PC-9 (cell line): ENCODE measurements at places on chromosomes 11 and 22. TPM values are rescaled to one million over a fixed set of nuclear protein-coding genes. Genes with fewer than 3 reads are reported as not detected.

Gene OR52I1
- 0.15 TPM in 1 of 2 replicates, not detected in the other for total RNA-seq

Gene MYBPC3
- total RNA-seq, result not detected in 2 replicates

DNA sequence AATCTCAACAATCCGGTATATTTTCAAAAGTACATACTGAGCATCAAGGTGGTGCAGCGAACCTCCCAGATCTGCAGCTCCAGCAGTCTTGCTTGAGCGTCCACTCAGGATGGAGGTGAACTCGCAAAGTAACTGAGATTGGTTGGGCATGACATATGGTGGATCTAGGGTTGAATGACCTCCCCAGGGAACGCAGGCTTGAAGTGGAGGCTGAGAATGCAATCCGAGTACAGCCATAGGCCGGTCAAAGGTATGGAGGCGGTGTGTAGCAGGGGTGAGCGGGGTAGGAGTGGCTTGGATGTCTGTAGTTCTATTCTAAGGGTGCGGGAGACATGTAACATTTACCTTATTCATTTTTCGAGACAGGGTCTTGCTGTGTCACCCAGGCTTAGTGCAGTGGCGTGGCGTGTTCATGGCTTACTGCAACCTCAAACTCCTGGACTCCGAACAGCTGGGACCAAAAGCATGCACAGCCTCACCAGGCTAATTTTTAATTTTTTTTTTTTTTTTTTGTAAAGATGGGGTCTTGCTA is 631 bp upstream of the C22orf39 start:
- DNase-seq, result no peak

GRCh38 chr11:92865352-92865751 is 104.1 kb upstream of the MTNR1B start:
- no peak for DNase-seq

- no peak for DNase-seq
These were observed 190.0 kb downstream of the PGR start for GRCh38 chr11:100939571-100939970.

- no peak for DNase-seq
These were observed 7.4 kb downstream of the C1QTNF6 start for GRCh38 chr22:37180531-37181231.
